ENCODE measurements at places on chromosomes 3 and 15.

DNA sequence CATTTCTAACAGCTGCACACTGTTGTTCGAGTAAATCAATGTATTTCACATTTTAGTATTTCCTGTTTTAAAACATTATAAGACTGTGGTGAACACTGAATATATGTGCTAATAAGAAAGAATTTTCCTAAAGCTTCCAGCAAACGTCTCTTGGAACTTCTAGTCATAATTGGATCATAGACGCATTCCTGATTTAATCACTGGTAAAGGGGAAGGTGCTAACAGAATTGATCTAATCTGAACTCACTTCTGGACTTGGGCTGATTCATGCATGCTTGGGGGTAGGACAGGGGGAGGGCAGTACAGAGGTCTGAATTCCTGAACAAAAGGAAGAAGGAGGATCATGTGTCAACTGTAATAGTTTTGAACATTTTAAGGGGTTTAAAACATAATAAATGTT is 7.3 kb upstream of the LEKR1 start:
- no peak for DNase-seq

DNA sequence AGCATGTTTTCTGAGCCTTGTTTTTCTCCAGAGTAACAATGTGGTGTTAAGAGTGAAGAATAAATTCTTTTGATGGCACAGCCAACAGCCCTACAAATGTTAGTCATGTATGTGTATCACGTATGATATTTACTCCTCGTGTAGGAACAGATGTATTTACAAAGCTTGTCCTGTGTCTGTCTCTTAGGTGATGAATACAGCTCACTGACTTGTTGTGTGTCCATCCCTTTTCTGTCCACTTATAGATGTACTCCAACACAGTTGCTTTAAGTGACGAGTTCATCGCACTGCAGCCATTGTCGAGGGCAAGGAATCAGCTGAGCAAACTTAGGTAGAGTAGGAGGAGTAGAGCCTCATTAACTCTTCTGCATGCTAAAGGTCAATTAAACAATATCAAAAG is 78.1 kb downstream of the DCUN1D1 start:
- DNase-seq, result no peak

GRCh38 chr15:89119489-89120478 is 31.5 kb downstream of the ABHD2 start:
- no peak for DNase-seq

DNA sequence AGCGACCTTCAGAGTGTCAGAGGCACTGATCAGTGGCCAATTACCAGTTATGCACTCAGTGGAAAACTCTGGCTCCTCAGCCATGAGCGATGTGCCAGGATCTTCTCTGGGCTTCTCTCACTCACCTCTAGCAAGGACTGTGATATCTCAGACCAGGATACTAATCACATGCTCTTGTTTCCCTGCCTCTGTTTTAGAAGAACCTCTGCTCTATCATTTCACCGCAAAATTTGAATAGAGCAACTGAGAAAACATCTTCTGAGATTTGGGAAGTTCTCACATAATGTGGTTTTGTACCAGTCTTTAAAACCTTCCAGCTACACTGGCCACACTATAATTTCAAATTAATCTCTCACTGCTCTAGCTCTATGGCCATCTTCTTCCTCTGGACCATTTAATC is 325.8 kb upstream of the FRG2C start:
- no peak for DNase-seq

DNA sequence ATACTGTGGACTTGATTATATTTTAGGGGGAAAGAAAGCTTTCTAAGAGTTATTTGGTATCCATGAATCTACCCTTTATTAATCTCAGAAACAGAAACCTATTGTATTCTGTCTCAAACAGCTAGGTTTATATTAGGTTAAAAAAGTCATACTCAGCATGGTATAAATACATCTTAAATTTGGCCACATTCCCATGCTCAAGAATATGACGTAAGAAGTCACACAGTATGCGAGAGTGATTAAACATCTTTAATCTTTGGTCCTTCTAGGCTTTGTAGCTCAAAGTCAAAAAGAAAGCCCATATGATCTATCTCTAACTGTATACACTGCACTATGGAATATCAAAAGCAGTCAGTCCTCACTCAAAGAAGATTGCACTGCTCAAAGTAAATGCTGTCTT is 131.4 kb downstream of the EPHA3 start:
- DNase-seq, result no peak

All from stimulated activated naive CD4-positive, alpha-beta T cell treated with Interleukin-2 at 50 U/mL for 16 hours (primary cell).